ENCODE measurements at places on chromosomes 6 and 20. TPM values are rescaled to one million over a fixed set of nuclear protein-coding genes. Genes with fewer than 3 reads are reported as not detected.
A peak's percentile ranks its signal among the peaks of the same experiment; 100 is the strongest.

The RNF8 gene
- total RNA-seq, result 17.4 TPM

The ENPP5 gene
- total RNA-seq, result 0.95 TPM

The BMP5 gene
- not detected for total RNA-seq

The SULF2 gene
- total RNA-seq, result 0.76 TPM

The ME1 gene
- total RNA-seq, result 0.47 TPM

The COL9A3 gene
- not detected for total RNA-seq

DNA sequence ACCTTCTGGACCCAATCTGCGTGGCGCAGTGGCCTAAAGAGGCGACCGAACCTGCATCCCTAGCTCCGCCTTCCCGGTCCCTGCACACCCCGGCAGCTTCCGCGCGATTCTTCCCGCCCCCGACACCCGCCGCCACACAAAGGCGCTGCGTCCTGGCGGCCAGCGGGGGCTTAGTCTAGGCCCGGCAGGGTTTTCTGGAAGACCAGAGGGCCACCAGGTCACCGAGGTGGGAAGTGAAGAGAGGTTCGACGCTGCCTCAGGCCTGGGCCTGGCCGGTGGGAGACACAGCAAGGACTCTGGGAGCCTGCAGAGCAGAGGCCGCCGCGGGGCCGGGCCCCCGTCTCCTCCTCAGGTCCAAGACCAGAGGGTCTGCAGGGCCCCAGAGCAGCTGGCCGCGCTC is 154.9 kb downstream of the OR2B2 start:
- H3K27ac ChIP-seq, result peak overlapping the region; percentile 13
- no peaks in the 10 kb centered on the region for H3K27me3 ChIP-seq
- H3K36me3 ChIP-seq, result no peaks in the 10 kb centered on the region
- H3K4me1 ChIP-seq, result peaks cover 23% of the 10 kb centered on the region

DNA sequence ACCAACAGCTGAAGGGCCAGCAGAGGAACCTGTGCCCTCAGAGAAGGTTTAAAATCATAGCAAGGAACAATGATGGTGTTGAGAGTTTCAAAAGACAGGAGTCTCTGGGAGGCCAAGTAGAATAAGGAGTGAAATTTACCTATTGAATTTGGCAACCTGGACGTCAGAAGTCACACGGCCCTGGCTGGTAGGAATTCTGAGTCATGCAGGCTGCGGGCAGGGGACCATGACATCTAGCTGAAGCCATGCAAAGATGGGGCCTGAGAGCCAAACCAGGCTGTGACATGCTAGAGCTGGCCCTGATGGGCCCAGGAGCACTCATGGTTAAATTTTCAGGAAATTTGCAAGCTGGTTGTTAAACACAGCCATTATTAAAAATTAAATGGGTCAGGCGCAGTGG is 64.0 kb upstream of the SNX9 start:
- DNase-seq, result no peak
- H3K4me1 ChIP-seq, result peaks cover 71% of the 10 kb centered on the region
- H3K4me3 ChIP-seq, result no peak overlapping the region
- H3K27me3 ChIP-seq, result no peaks in the 10 kb centered on the region
- H3K27ac ChIP-seq, result no peak overlapping the region
- H3K36me3 ChIP-seq, result no peaks in the 10 kb centered on the region

GRCh38 chr6:163123098-163123497 is 291.4 kb upstream of the QKI start:
- no peaks in the 10 kb centered on the region for H3K36me3 ChIP-seq
- H3K4me3 ChIP-seq, result no peak overlapping the region
- H3K4me1 ChIP-seq, result no peaks in the 10 kb centered on the region
- DNase-seq, result no peak

- H3K4me1 ChIP-seq, result no peaks in the 10 kb centered on the region
- H3K4me3 ChIP-seq, result no peak overlapping the region
- H3K27ac ChIP-seq, result no peak overlapping the region
- no peak for DNase-seq
- H3K27me3 ChIP-seq, result peaks cover 14% of the 10 kb centered on the region
These were observed 2.8 kb upstream of the CYP24A1 start for GRCh38 chr20:54176610-54177009.
